ENCODE measurements at places on chromosomes 11 and 22.

GRCh38 chr22:25419247-25420113 is 145.0 kb upstream of the GRK3 start:
- no peak for DNase-seq

DNA sequence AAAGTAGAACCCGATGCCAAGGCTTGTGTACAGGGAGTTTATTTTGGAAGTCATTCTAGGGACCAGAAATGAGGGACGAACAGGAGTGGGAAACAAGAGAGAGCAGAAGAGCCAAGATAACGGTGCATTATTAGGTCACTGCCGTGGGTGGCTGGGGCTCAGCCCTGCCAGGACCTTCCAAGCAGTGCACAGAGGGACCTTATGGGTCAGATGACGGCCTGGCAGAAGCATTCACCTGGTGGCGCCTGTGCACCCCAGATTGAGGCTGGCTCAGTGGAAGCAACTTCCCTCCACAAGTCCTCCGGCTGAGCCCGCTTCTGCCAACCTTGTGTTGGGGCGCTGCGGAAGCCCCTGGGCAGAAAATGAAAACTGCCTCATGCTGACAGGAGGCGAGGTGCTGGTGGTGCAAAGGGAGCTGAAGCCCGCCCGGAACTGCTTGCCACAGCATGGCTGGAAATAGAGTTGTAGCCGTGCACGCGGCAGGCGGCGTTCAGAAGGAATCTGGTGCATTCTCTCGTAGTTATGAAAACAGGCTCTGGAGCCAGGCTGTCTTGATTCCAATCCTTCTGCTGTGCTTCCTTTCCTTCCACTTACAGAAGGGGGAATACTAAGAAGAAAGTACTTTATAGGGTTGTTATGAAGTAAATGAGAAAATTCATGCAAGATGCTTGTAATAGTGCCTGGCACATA is 22.2 kb upstream of the TP53I11 start:
- no peak for DNase-seq

GRCh38 chr11:35419184-35419829 is at the start of gene SLC1A2:
Gene SLC1A2, minus strand, starts transcription at chr11:35419558. Its CDS starts 592 bp downstream, at chr11:35418966.
- DNase-seq, result no peak

DNA sequence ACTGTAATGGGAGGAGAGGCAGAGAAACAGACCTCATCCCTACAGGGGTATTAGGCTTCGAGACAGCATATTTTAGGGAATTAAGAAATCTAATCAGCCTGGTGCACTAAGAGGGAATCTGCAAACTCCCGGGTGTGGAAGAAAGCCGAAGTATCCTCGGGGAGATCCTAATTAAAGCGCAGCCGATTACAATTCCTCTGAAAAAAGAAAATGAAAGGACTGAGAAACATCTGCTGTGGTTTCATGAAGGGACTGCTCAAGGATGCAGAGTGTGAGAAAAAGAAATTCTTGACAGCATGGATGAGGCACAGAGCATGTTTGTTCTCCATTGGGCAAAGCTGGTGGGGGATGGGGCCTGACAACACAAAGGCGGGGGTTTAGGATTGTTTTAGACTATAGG is 290.0 kb upstream of the LARGE1 start:
- DNase-seq, result no peak

DNA sequence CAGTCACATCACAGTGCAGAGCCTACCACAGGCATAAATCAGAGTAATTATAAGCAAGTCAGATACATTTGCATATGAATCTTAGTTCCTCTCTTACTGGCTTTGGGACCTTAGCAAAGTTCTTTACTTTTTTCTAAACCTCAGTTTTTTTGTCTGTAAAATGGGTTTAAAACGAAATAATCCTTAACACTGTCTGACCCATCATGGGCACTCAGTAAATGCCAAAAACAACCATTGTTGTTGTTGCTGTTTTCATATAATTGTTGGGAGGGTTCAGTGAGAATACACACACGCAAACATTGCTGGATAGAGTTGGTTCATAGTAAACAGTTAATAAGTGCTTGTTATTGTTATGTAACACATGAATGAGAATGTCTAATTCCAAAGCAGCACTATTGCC is 184.9 kb downstream of the BLID start:
- DNase-seq, result no peak

GRCh38 chr22:36343720-36344105 is 44.1 kb downstream of the MYH9 start:
- no peak for DNase-seq

DNA sequence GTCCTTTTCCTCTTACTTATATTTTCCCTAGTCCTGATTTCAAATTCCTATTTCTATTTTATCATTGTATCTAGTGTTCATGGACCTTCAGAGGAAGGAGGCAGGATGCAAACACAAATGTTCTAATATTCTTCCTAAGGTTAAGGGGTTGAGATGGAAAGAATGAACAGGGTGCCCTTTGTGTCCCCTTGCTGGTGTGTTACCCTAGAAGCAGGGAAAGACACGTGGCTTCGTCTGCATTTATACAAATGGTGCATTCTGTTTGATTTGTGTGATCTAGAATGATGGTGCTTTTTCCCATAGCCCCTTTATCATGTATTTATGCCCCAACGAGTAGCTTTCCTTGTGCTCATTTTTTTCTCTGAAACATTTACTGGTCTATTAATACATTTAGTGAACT is 76.2 kb downstream of the PLEKHA7 start:
- DNase-seq, result no peak

GRCh38 chr11:64060861-64061444 is 25.2 kb downstream of the FLRT1 start:
- DNase-seq, result no peak

DNA sequence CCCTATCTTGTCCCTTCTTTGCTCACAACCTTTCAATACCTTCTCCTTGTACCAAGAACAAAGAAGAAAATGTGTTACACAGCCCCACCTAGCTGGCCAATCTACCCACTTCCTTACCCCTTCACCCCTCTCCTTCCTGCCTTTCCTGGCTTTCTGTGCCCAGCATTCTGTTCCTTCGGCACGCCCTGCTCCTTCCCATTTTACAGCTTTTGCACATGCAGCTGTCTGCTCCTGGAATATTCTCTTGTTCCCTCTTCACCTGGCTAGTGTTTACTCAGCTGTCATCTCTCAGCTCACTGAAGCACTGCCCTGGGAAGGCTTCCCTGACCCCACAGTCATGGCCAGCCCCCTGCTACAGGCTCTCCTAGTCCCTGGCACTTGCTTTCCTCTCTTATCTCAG is 30.7 kb downstream of the SERPINH1 start:
- DNase-seq, result no peak

DNA sequence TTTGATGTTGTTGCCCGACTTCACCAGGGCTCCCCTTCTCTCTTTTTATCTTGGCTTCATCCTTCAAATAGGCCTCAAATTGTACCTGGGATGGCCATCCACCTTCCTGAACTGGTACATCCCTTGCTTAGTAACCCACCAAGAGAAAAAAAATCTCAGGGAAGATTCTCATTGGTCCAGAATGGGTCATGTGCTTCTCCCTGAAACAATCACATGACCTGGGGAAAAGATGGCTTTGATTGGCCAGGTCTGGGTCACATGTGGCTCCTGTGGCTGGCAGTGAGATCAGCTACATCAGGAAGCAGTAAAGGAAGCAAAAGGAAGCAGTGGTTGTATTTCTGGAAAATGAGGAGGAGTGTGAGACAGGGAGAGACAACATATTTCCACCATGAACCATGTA is 540.2 kb downstream of the MIAT start:
- DNase-seq, result no peak

- no peak for DNase-seq
Observed at GRCh38 chr22:50500452-50500851, 7.0 kb downstream of the LMF2 start.

- no peak for DNase-seq
Observed at GRCh38 chr11:59380263-59381059, 21.8 kb downstream of the OR5AN1 start.

GRCh38 chr22:49776891-49777290 is 50.8 kb downstream of the BRD1 start:
- DNase-seq, result no peak

DNA sequence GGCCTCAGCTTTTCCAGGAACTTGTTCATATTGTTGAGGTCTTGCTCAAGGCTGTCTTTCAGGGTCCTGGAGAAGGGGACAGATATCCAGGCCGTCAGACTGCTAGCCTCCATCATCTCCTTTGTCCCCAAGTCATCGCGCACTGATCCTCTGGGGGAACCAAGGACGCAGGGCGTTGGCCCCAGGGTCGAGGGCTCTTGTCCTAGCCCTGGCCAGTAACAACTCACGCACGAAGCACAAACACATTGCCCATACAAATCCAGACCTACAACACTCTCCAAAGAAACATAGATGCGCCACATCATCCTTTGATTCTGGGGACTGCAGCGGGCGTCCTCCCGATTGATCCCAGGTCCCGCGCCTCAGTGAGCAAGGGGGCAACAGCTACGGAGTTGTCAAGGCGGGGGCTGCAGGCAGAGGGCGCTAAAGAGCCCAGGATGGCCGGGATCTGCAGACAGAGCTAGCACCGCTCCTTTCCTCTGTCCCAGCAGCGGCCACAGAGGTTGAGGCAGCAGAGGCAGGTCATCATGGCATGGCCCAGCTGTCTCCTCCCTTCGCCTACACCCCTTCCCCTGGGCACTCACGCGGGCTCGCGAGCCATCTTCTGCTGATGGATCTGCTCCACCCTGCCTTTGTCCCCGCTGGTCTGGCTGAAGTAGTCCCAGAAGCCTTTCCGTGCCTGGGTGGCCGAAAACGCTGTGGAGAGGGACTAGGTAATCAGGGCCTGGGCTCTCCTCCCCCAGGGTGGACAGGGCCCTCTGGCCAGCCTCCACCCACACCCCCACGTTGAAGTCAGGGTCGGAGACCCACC is 472 bp downstream of the APOA5 start:
- DNase-seq, result no peak

- DNase-seq, result no peak
Observed at GRCh38 chr11:74950374-74950969, 1.4 kb downstream of the SPCS2 start.

DNA sequence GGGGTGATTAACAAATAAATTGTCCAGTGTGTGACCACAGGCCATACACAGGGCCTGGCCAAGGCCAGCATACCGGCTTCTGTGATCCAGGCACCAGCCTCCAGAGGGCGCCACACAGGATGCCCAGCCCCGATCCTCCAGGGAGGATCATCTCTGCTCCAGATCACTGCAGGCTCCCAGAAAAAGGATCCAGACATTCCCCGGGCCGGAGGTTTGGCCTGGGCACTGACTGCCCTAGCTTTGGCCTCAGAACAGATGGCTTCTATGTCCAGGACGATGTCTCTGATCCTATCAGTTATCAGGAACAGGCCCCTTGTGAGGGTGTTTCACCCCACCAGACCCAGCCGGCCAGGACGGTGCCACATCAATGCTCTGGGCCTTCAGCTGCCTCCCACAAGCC is 74.5 kb upstream of the LMO1 start:
- no peak for DNase-seq

GRCh38 chr11:130051082-130051481 is 18.6 kb upstream of the APLP2 start:
- no peak for DNase-seq

All from cortex of kidney (tissue), 1 donor.